ENCODE measurements at places on chromosomes 4 and X.

- no peak overlapping the region for H3K27ac ChIP-seq
- no peak for DNase-seq
Measured at GRCh38 chr4:152468408-152468807, 67.5 kb downstream of the FBXW7 start.

GRCh38 chrX:126338916-126339315 lies 172.8 kb upstream of the DCAF12L2 start:
- H3K27ac ChIP-seq: no peak overlapping the region
- no peak for DNase-seq
- H3K36me3 ChIP-seq: no peaks in the 10 kb centered on the region
- no peaks in the 10 kb centered on the region for H3K27me3 ChIP-seq
- no peaks in the 10 kb centered on the region for H3K4me1 ChIP-seq

DNA sequence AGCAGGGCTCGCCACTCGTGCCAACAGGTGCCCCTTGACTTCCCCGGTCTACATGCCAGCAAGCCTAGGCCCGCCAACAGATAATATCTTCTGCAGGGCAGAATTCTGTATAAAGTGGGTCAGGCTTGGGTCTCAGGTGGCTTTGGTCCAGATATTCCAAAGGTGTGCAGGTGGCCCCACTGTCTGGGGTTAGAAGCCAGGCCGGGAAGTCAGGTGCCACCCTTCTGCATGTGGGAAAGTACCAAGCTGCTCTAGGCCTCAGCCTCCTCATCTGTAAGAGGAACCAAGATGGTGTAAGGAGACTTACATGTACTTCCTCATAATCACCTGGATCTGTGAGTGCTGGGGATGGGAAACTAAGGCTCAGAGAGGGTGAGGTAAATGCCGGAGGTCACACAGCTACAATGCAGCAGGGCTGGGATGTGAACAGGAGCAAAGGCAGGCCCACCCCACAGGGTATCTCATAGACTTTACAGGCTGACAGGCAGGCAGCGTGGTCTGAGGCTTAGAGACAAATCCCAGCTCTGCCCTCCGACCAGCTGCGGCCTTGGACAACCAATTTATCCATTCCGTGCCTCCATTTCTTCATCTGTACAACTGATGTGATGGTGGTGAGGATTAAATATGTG lies 35.9 kb downstream of the WDR1 start:
- peaks cover 96% of the 10 kb centered on the region for H3K36me3 ChIP-seq
- H3K27me3 ChIP-seq: no peaks in the 10 kb centered on the region
- no peak for DNase-seq
- no peak overlapping the region for H3K4me3 ChIP-seq
- H3K4me1 ChIP-seq: no peaks in the 10 kb centered on the region

GRCh38 chrX:49139713-49140112 lies 16.2 kb upstream of the GPKOW start:
- no peaks in the 10 kb centered on the region for H3K4me1 ChIP-seq
- DNase-seq: no peak
- H3K4me3 ChIP-seq: no peak overlapping the region
- H3K36me3 ChIP-seq: no peaks in the 10 kb centered on the region
- no peak overlapping the region for H3K27ac ChIP-seq

- H3K4me3 ChIP-seq: no peak overlapping the region
- H3K4me1 ChIP-seq: no peaks in the 10 kb centered on the region
- H3K27me3 ChIP-seq: no peaks in the 10 kb centered on the region
- H3K36me3 ChIP-seq: no peaks in the 10 kb centered on the region
- DNase-seq: no peak
Measured at GRCh38 chr4:155473420-155474095, 96.8 kb upstream of the MAP9 start.

DNA sequence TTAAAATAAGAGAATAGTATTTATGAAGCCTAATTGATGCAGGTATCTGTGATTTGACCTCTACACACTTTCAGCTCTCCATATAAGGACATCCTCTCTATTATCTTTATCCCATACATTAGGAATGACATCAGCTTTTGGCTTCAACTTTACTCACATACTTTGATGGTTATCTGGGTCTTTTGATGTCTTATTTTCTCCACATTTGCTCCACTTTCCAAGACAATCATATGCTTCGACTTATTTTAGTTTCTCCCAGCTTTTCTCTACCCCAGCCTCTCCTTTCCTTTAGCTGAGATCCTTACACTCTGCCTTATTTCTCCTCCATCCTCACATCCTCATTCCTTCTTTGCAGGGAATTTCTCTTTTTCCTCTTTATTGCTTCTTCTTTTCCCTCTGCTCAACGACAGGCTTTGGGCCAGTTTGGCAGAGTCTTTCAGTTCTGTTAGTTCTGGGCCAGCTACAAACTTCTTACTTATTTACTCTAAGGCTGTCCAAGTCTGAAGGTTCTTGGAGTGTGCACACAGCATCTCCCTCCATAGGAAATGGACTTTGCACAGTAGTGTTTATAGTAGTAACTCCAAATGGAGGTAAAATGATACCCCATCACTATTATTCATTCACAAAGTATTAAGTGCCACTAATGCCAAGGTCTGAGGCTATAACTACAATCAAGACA lies 50.5 kb downstream of the SLC4A4 start:
- peaks cover 2% of the 10 kb centered on the region for H3K4me1 ChIP-seq
- H3K27ac ChIP-seq: no peak overlapping the region
- DNase-seq: peak; percentile 39
- no peaks in the 10 kb centered on the region for H3K36me3 ChIP-seq

DNA sequence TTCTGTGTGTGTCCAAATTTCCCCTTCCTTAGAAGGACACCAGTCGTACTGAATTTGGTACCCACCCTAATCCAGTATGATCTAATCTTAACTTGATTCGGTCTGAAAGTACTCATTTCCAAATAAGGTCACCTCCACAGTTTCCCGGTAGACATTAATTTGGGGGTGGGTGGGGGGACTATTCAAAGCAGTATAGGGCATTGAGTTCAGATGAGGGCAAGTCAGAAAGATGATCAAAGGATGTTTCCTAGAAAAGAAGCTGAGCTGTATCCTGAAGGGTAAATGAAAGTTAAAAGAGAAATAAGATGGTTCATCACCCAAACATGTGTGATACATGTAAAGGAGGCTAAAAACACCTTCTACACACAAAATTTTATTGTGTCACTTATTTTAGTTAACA lies 42.0 kb upstream of the SCRG1 start:
- no peaks in the 10 kb centered on the region for H3K27me3 ChIP-seq
- DNase-seq: no peak
- H3K36me3 ChIP-seq: no peaks in the 10 kb centered on the region
- no peak overlapping the region for H3K4me3 ChIP-seq
- H3K4me1 ChIP-seq: no peaks in the 10 kb centered on the region
- H3K27ac ChIP-seq: no peak overlapping the region

Measured in small intestine (tissue), 16 donors.